Bronchial smooth muscle cell (primary cell): ENCODE measurements at places on chromosomes 6 and 20. TPM values are rescaled to one million over a fixed set of nuclear protein-coding genes. Genes with fewer than 3 reads are reported as not detected.

IMPG1 gene
- total RNA-seq: not detected in 2 replicates

EFCAB8 gene
- total RNA-seq: under 0.01 TPM in 1 of 2 replicates, not detected in the other

IPCEF1 gene
- total RNA-seq: 0.09 and 0.47 TPM in 2 replicates

POU5F1 gene
- not detected in 2 replicates for total RNA-seq

PPP1R11 gene
- 9.5 and 12.3 TPM in 2 replicates for total RNA-seq
